ENCODE measurements at places on chromosomes 6 and 20.
A peak's percentile ranks its signal among the peaks of the same experiment; 100 is the strongest.

GRCh38 chr6:5981126-5982026 lies 25.3 kb downstream of the NRN1 start:
- no peak for DNase-seq

- DNase-seq, result no peak
Observed at GRCh38 chr6:37600312-37600916, 97.3 kb downstream of the MDGA1 start.

GRCh38 chr20:51174536-51174935 lies 151.6 kb upstream of the KCNG1 start:
- DNase-seq, result no peak

- DNase-seq, result no peak
Observed at GRCh38 chr20:38889792-38890496, 36.3 kb upstream of the FAM83D start.

DNA sequence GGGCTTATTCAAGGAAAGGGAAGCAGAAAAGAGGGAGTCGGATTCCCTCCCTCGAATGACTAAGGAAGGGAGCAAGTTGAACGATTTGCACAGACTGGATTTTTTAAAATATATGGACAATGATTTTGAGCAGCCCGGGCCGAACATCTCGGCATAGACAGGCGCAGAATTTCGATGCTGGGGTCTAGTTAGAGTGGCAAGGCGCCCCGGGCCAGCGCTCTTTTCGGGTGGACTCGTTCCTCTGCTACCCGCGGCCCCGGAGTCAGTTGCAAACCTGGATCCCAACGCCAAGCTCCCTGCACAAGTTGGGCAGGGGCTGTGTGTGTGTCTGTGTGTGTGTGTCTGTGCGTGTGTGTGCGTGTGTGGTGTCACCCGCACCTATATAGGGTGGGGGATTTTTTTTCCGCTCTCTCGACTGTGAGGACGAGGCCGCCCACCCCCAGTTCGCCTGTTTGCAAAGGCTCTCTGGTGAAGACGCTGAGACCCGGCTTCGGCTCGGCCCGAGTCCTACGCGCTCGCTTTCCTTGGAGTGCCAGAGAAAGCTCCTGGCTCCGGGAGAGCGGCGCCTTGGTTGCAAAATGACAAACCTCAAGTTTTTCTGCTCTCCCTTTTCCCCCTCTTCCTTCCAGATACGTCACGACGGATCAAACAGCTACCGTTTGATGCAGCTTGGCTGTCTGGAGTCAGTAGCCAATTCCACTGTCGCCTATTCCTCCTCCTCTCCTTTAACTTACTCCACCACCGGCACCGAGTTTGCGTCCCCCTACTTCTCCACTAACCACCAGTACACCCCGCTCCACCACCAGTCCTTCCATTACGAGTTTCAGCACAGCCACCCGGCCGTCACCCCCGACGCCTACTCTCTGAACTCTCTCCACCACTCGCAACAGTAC lies 1.4 kb downstream of the TFAP2D start:
- DNase-seq, result no peak

DNA sequence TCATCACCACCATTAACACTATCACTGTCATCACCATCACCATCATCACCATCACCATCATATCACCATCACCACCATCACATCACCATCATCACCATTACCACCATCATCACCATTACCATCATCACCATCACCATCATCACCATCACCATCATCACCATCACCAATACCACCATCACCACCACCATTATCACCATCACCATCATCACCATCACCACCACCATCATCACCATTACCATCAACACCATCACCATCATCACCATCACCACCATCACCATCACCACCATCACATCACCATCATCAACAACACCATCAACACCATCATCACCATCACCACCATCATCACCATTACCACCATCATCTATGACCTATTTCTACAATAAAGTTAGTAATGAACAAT lies 86.1 kb upstream of the PDE10A start:
- DNase-seq, result no peak

DNA sequence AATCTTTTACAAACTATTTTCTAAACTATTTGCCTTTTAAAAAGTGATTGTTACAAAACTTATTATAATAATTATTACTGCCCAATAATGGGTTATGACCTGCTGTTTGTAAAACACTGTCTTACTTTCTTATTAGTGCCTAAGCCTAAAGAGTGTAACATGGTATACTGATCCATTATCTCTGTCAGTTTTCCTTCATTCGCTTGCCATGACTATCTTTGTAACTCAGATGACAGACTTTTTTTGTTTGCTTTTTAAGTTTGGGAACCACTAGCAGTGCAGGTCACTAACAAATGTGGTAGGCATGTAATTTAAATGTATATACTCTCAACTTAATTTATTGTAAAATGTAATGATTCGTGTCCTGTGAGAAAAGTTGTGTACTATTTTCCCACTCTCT lies 9.9 kb upstream of the TFB1M start:
- DNase-seq, result no peak

GRCh38 chr20:38751360-38751976 lies 3.2 kb downstream of the ACTR5 start:
- DNase-seq, result peak; percentile 37

GRCh38 chr6:18045507-18045906 lies 58.1 kb upstream of the KIF13A start:
- no peak for DNase-seq

GRCh38 chr6:4805553-4806336 lies 29.5 kb downstream of the CDYL start:
- peak; percentile 47 for DNase-seq

DNA sequence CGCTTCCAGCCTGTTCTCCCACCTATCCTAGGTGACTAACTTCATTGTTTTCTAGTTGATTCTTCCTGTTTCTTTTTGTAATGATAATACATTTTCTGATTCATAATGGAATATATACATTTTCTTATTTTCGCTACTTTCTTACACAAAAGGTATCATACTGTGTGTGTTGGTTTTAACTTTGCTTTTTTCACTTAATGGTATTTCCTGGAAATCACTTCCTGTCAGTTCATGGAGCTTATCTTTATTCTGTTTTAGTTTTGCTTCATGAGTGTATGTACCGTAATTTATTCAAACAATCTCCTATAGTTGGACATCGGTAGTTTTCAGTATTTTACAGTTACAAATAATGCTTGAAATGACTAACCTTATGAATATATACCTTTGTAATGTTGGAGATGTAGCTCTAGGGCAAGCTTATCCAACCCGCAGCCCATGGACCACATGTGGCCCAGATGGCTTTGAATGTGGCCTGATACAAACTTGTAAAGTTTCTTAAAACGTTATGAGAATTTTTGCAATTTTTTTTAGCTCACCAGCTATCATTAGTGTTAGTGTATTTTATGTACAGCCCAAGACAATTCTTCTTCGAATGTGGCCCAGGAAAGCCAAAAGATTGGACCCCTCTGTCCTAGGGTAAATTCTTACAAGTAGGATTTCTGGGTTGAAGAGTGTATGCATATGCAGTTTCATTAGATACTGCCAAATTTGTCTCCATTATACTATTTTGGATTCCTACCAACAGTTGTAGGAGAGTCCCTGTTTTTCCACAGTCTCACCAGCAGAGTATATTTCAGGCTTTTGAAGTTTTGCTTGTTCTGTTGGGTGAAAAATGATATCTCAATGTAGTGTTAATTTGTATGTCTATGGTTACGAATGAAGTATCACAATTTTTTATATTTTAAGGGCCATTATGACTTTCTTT lies 16.7 kb downstream of the TRMT11 start:
- no peak for DNase-seq

- DNase-seq, result peak; percentile 66
Observed at GRCh38 chr20:11676630-11677287, 240.9 kb upstream of the BTBD3 start.

- no peak for DNase-seq
Observed at GRCh38 chr6:42530296-42530695, 33.5 kb upstream of the UBR2 start.

DNA sequence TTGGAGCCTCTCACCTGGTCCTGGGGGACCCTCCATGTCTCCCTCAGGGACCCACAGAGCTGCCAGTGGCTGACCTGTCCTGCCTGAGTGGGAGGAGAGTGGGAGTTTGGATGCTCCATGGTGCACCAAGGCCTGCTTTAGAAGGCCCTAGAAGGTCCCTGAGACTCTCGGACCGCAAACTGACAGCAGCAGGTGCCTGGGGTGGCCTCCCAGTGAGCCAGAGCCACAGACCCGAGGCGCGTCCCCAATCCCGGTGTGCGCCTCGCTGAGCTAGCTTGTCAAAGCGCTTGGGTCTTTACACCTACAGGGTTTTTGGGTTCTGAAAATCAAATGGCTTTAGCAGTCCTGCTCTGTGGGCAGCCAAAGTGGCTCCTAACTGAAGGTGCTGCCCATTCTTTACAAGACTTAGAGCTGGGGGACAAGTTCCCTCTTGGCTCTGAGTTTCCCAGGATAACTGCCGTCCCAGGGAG lies 4.9 kb downstream of the MYT1 start:
- DNase-seq, result no peak

DNA sequence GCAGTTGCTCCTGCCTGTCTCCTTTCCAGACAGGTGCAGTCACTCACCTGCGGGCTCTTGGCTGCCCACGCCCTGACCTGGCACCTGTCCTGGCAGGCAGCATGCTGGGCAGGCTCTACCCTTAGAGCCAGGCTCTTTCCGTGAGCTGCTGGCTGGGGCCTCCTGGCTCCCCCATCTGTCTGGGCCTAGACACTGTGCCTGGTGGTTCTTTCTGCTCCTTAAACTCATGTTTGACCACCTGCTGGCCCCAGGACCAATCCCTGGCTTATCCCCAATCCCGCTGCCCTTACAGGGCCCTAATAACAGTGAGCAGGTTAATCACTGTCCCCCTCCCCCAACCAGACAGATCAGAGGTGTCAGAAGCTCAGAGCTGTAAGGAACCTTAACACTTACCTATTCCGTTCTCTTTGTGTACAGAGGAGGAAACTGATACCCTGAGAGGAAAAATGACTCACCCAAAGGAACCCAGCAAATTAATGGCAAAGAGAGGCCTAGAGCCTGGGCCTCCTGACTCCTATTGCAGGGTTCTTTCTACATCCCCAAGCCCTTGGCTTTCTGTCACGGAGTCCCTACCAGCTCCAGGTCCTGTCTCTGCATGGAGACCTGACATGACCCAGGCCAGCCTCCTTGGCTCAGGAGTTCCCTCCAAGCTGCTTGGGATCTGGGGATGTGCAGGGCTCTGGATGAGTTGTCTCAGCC lies 54.7 kb downstream of the RAB44 start:
- DNase-seq, result no peak

- no peak for DNase-seq
Observed at GRCh38 chr6:131348572-131348971, 213.3 kb downstream of the AKAP7 start.

DNA sequence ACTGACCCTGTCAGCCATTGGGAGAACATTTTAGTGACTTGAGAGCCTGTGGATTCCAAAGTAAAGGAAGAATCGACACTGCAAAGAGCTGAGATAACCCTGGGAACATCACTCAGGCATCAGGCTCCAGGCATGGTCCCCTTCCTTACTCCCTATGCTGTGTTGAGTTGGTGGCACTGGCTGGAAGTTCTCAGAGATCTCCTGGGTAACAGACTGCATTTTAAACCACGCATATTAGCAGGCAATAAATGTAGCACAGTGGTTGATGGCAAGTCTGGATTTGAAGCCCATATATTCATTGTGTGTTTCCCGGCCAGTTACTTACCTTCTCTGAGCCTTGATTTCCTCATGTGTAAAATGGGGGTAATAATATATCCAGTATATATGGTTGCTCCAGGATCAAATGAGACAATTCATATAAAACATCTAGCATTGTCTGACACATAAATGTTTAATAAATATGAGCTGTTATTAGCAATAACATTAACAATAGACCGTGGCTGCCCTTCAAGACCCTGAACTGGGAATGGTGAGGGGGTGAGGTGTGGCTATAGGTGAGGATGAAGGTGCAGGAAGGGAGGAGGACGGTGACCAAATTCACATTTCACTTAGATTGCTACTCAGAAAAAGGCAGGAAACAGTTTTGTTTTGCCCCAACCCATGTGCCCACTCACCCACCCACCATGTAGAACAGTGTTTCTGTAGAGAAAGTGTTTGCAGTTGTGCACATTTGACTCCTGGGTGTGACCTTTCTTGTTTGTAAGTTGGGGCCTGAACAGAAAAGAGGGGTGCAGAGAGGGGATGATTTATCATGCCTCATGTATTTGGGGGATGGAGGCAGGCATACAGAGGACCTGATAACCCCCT lies 2.1 kb downstream of the PLCG1 start:
- DNase-seq, result no peak

GRCh38 chr6:49454787-49455709 lies 8.0 kb downstream of the MMUT start:
- no peak for DNase-seq

- no peak for DNase-seq
Observed at GRCh38 chr6:132282696-132283095, 118.6 kb downstream of the MOXD1 start.

DNA sequence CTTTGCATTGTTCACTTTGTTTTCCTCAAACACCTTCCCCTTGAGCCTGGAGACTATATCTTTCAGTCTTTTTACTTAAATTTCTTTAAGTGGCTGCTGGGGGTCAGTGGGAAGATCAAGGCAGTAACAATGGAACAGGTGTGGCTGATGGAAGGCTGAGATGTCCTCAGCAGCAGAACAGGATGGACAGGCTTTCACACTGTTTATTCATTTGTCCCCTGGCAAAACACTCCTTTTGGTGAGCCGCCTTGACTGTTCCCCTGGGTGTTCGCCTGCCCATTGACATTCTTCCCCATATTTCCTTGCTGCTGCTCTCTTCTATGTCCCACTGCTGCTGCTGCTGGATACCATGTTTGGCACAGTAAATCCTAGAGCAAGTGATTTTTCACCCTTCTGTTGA lies 38.1 kb downstream of the RNF144B start:
- no peak for DNase-seq

GRCh38 chr6:97049253-97050011 lies 124.9 kb downstream of the KLHL32 start:
- no peak for DNase-seq

- DNase-seq, result no peak
Observed at GRCh38 chr6:100203400-100203799, 209.4 kb upstream of the MCHR2 start.

- no peak for DNase-seq
Observed at GRCh38 chr6:144033816-144034735, 26.0 kb upstream of the PLAGL1 start.

DNA sequence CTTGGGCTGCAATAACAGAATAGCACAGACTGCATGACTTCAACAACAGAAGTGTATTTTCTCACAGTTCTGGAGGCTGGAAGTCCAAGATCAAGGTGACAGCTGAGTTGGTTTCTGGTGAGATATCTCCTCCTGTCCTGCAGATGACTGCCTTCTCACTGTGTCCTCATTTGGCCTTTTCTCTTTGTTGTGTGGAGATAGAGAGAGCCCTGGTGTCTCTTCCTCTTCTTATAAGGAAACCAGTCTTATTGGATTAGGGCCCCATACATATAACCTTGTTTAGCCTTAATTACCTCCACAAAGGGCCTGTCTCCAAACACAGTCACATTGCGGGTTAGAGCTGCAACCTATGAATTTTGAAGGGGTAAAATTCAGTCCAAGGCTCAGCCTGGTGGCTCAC lies 57.0 kb upstream of the BMP6 start:
- DNase-seq, result no peak

- peak; percentile 19 for DNase-seq
Observed at GRCh38 chr6:55528624-55529023, 50.4 kb downstream of the HMGCLL1 start.

GRCh38 chr6:79338493-79338892 lies 104.0 kb upstream of the HMGN3 start:
- DNase-seq, result no peak

GRCh38 chr6:44151348-44152108 lies 7.1 kb upstream of the CAPN11 start:
- peak; percentile 92 for DNase-seq

All from HEK293T (cell line).